ENCODE measurements at places on chromosomes 6 and 20.
A peak's percentile ranks its signal among the peaks of the same experiment; 100 is the strongest.

DNA sequence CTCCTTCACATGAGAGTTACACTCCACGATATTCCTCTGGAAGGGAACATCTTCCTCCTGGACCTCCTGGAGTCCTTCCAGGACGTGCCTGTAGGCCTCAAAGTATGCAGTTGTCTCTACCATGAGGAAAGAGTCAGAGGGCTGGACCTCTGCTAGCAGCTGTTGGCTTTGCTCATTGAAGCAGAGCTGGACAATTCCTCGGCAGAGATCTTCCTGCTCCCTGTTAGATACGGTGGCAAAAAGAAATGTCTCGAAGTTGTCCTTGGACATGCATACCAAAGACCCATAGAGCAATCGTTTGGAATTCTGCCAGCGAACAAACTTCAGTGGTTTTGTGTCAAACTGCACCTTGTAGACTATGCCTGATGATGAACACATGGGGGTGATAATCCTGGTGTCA lies 7.7 kb downstream of the ZNFX1 start:
- H3K4me3 ChIP-seq: no peak overlapping the region
- peaks cover 6% of the 10 kb centered on the region for H3K36me3 ChIP-seq
- H3K27ac ChIP-seq: no peak overlapping the region

DNA sequence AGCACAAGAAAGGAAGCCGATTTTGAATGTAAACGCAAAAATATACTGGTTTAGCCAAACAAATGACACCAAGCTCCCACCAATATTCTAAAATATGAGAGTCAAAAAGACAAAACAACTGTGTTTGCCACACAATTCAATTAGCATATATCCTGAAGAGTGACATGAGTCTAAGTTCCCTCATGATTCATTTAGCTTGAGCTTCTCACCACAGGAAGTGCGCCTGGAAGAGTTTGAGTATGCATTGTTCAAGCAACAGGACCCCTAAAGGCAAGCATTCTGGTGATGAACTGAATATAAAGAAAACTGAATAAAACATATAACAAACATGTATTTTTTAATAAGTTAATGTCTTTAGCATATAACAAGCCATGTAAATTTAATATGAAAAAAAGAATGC lies 115.2 kb upstream of the RUNX2 start:
- H3K36me3 ChIP-seq: no peaks in the 10 kb centered on the region
- no peak overlapping the region for H3K4me3 ChIP-seq
- H3K27ac ChIP-seq: no peak overlapping the region
- H3K4me1 ChIP-seq: no peaks in the 10 kb centered on the region

DNA sequence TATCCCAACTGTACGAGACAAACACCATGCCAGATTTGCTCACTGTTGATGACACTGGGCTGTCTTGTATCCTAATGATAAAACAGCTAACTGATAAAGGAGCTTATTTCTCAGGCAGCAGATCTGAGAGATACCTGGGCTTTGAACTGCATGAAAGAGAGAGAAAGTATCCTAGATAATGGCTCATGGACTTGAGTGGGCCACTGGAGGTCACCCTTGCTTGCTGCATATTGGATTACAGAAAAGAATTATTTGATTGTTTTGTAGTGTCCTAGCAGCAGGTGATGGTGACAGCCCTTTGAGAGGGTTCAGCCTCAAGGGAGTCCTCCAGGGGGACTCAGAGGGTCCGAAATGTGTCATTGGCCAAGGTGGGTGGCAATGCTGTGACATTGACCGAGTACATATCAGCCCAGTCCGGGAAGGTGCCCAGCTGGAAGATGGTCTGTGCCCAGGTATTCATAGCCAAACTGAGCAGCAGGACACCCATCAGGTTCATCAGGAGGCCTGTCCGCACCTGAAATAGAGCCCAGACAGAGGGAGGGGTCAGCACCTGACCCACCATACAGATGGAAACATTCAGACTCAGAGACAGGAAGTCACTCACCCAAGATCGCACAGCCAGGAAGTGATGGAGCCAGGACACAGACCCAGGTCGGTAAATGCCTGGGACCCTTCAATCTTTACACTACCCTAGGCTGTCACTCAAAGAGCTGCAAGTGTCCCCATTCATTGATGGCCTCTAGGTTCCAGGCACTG lies 9.4 kb upstream of the OCSTAMP start:
- DNase-seq: no peak
- H3K4me1 ChIP-seq: peaks cover 4% of the 10 kb centered on the region
- H3K36me3 ChIP-seq: no peaks in the 10 kb centered on the region
- no peaks in the 10 kb centered on the region for H3K27me3 ChIP-seq

DNA sequence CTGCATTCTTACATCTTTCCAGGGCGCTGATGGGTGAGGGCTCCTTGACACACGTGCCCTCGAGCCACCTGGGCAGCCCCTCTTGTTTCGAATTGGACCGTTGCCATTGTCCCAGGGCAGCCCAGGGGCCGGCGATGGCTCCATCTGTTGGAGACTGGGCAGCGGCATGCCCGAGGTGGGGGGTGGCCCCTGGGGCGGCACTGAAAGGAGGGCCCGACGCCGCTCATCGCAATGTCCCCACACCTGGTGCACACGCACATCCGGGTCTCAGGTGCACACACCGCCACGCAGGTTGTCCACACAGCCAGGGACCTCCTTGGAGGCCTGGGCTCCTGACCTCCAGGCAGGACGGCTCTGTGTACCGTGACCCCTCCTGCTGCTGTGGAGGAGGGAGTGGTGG lies 18.0 kb downstream of the GATA5 start:
- DNase-seq: no peak
- H3K4me3 ChIP-seq: no peak overlapping the region
- no peaks in the 10 kb centered on the region for H3K36me3 ChIP-seq
- no peaks in the 10 kb centered on the region for H3K27me3 ChIP-seq
- no peak overlapping the region for H3K27ac ChIP-seq
- peaks cover 4% of the 10 kb centered on the region for H3K4me1 ChIP-seq

- H3K36me3 ChIP-seq: no peaks in the 10 kb centered on the region
- no peak overlapping the region for H3K27ac ChIP-seq
- DNase-seq: no peak
- H3K27me3 ChIP-seq: no peaks in the 10 kb centered on the region
- no peak overlapping the region for H3K4me3 ChIP-seq
These were observed 141.9 kb downstream of the GMPR start for GRCh38 chr6:16380220-16380809.

GRCh38 chr20:41865938-41866337 lies 247.8 kb upstream of the CHD6 start:
- no peak overlapping the region for H3K4me3 ChIP-seq
- no peak for DNase-seq
- H3K36me3 ChIP-seq: no peaks in the 10 kb centered on the region
- H3K27me3 ChIP-seq: no peaks in the 10 kb centered on the region

DNA sequence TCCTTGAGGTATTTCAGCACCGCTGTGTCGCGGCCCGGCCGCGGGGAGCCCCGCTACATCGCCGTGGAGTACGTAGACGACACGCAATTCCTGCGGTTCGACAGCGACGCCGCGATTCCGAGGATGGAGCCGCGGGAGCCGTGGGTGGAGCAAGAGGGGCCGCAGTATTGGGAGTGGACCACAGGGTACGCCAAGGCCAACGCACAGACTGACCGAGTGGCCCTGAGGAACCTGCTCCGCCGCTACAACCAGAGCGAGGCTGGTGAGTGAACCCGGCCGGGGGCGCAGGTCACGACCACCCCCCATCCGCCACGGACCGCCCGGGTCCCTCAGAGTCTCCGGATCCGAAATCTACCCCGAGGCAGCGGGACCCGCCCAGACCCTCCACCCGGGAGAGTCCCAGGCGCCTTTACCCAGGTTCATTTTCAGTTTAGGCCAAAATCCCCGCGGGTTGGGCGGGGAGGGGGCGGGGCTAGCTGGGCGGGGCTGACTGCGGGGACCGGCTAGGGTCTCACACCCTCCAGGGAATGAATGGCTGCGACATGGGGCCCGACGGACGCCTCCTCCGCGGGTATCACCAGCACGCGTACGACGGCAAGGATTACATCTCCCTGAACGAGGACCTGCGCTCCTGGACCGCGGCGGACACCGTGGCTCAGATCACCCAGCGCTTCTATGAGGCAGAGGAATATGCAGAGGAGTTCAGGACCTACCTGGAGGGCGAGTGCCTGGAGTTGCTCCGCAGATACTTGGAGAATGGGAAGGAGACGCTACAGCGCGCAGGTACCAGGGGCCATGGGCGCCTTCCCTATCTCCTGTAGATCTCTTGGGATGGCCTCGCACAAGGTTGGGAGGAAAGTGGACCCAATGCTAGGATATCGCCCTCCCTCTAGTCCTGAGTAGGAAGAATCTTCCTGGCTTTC lies 693 bp downstream of the HLA-F start:
- H3K4me1 ChIP-seq: no peaks in the 10 kb centered on the region
- DNase-seq: no peak
- H3K36me3 ChIP-seq: no peaks in the 10 kb centered on the region
- H3K4me3 ChIP-seq: peak overlapping the region; percentile 44

DNA sequence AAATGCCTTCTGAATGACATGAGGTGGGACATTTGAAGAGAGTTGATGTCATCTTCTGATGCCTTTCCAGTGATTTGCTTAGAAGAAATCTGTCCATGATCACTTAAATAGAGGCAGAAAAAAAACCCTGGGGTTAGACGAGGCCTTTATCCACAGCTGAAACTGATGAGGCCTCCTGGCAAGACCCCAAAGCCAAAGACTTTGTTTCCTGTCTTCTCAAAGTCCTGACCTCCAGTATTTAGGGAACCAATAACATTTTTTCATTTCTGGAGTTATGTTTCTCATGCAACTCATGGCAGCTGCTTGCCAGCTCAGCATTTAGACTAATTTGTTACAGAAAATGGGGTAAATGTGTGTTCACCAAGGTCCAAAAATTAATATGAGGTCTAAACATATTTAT lies 248.0 kb upstream of the PRDM1 start:
- H3K4me3 ChIP-seq: no peak overlapping the region
- no peaks in the 10 kb centered on the region for H3K4me1 ChIP-seq
- H3K36me3 ChIP-seq: no peaks in the 10 kb centered on the region
- H3K27ac ChIP-seq: no peak overlapping the region

- H3K36me3 ChIP-seq: no peaks in the 10 kb centered on the region
- peaks cover 3% of the 10 kb centered on the region for H3K4me1 ChIP-seq
- no peak for DNase-seq
- peaks cover 34% of the 10 kb centered on the region for H3K27me3 ChIP-seq
- H3K4me3 ChIP-seq: no peak overlapping the region
These were observed 18.3 kb downstream of the RAET1L start for GRCh38 chr6:150006961-150007464.

- no peaks in the 10 kb centered on the region for H3K27me3 ChIP-seq
- peaks cover 2% of the 10 kb centered on the region for H3K4me1 ChIP-seq
These were observed 267.7 kb downstream of the PRL start for GRCh38 chr6:22029171-22029570.

DNA sequence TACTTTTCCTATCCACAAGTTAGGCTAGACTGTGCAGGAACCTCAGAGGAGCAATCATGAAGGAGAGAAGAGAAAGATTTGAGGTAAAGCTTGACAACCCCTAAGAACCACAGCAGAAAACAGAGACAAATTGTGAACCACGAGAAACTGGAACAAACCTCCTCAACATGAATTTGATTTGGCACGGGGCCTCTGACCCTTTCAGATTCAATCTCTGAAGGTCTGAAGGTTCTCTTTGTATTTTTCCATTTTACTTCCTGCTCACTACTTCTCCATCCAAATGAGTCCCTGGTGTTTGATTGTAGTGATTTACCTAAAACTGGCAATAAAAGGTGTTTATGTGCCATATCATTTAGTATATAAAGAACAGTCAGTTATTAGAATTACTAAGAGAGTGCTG lies 126.1 kb upstream of the STXBP5 start:
- no peak overlapping the region for H3K4me3 ChIP-seq
- no peak overlapping the region for H3K27ac ChIP-seq
- no peaks in the 10 kb centered on the region for H3K4me1 ChIP-seq
- no peaks in the 10 kb centered on the region for H3K36me3 ChIP-seq
- DNase-seq: no peak
- H3K27me3 ChIP-seq: no peaks in the 10 kb centered on the region

- no peak overlapping the region for H3K27ac ChIP-seq
- no peaks in the 10 kb centered on the region for H3K27me3 ChIP-seq
- no peaks in the 10 kb centered on the region for H3K4me1 ChIP-seq
- no peaks in the 10 kb centered on the region for H3K36me3 ChIP-seq
- no peak overlapping the region for H3K4me3 ChIP-seq
- no peak for DNase-seq
These were observed 40.6 kb downstream of the BPIFB4 start for GRCh38 chr20:33119725-33120720.
